Cardiac fibroblast (primary cell): ENCODE measurements at places on chromosomes 2 and 18.

- DNase-seq = peak; percentile 84
These were observed 169.6 kb downstream of the ZEB2 start for GRCh38 chr2:144350151-144350802.

GRCh38 chr2:138922973-138923563 is 142.9 kb upstream of the NXPH2 start:
- peak; percentile 50 for DNase-seq

DNA sequence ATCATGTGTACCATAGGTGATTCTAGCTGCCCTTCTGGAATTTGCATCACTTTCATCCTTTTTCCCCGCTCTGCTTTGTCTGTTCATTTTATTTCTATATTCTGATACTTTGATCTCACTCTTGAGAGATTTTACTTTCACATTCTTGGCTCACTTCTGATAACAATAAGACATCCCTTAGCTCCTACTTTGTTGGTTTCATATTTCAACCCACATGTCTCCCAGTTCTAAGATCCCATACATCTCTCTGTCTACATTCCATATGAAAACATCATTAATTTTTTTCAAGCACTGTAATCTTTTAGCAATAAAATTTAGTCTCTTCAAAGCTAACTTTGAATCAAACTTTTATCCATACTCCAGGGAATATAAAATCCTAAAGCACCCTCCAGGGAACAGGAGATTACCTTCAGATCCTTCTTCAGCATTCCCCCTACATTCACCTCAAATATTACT is 75.6 kb downstream of the COL3A1 start:
- no peak for DNase-seq

DNA sequence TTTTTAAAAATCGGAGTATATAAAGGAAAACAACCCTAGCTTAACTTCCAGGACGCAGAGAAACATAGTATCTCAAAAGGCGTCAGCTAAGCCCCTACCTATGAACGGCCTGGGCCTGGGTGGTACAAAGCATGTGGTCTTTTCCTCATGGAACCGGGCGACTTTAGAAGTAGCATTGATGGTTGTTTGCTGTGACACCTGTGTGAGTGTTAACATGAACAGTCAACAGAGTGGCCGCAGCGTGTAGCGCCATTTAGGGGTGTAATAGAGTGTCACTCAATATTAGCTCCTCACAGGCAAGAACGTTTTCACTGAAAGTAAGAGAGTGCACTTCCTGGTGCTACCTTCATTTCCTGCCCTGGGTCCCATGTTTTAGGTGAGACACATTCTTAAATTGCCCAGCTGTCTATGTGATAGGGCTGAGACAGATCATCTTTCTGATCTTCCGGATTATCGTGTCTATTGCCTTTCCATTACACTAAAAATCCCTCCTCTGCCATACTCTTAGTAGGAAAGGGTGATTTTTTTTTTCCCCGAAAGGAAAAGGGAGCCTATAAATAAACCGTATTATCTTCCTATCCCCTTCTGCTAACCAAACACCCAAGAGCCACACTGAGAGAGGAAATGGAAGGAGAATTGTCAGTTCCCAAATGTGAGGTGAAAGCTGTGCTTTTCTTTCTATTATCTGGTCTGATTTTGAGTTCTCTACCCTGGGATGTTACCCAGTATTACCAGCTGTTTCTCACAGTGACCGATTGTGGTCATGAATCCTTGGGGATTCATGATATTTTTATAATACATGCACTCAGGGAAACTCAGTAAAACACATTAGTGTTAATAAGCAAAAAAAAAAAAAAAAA is 1.3 kb downstream of the GORASP2 start:
- DNase-seq = peak; percentile 53

DNA sequence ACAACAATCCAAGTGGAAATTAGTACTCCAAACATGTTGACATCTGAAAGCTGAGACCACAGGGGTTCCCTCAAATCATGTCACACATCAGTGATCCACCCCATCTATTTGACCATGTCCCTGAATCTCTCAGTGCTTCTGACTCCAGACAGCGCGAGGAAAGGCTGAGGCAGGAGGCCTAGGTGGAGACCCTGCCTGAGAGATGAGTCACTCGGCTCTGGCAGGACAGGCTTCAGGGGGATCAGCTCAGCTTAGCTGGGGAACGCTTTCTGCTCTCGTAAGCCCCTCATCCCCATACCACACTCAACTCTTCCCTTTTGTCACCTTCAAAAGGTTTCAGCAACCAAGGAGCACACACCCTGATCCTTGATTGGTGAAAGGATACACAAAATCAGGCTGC is 5.8 kb upstream of the FAM228A start:
- DNase-seq = no peak

- DNase-seq = peak; percentile 23
These were observed 1.1 kb downstream of the MIB1 start for GRCh38 chr18:21741562-21742314.
